ENCODE measurements at places on chromosomes 16 and 17.

DNA sequence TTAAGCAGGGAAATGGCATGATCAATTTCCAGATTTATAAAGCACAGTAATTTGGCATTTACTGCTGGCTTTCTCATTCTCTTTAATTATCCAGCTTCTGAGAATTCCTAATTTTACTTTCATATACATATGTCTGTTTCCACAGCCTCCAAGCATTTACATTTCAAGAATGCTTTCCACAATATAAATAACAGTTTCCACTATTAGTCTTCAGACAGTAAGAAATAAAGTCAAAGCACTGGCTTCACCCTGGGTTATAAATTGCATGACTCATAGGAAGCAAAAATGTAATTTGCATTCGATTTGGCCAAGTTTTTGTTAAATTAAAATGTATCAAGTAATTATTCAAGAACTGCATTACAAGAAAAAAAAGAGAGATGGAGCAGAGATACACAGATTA, 53.5 kb downstream of the MPHOSPH6 start:
- DNase-seq, result no peak

- DNase-seq, result no peak
Observed at GRCh38 chr16:19559242-19559910, 3.9 kb downstream of the VPS35L start.

- DNase-seq, result no peak
Observed at GRCh38 chr16:24839347-24839972, 6.3 kb upstream of the SLC5A11 start.

- no peak for DNase-seq
Observed at GRCh38 chr17:37774504-37774903, 29.6 kb upstream of the HNF1B start.

All from left ventricle myocardium superior (tissue), 1 donor.